ENCODE measurements at places on chromosomes 11 and 22.

DNA sequence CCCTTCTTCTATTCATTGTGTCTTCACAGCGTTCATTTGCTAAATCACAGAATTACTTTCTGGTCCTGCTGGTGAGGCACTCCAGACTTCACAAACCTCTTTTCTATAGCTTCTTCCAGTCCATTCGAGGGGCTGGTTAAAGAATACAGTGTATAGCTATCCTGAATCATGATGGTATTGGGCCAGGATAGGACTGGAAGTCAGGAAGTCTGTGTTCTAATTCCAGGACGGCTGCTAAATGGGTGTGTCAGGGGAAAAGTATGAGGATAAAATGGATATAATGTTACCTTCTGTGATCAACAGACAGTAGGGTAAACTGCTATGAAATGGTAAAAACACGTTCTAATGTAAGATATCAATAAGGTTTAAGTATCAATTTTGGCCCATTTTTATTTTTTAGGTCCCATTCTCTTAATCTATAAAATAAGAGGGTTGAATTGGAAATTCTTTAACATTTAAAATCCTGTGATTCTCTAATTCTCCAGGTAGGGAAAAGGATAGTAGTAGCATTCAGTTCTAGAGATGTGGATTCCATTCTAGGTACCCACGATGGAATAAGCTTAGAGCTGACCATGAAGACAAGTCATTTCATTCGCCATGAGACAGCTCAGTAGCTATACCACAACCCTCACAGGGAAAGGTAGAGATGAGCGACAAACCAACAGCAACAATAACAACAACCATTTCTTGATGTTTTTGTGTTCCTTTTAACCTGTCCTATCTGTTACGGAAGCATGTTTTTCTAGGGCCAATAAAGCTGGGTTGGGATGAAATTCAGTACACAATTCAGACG is 96.1 kb downstream of the SLC1A2 start:
- DNase-seq = peak; percentile 44

DNA sequence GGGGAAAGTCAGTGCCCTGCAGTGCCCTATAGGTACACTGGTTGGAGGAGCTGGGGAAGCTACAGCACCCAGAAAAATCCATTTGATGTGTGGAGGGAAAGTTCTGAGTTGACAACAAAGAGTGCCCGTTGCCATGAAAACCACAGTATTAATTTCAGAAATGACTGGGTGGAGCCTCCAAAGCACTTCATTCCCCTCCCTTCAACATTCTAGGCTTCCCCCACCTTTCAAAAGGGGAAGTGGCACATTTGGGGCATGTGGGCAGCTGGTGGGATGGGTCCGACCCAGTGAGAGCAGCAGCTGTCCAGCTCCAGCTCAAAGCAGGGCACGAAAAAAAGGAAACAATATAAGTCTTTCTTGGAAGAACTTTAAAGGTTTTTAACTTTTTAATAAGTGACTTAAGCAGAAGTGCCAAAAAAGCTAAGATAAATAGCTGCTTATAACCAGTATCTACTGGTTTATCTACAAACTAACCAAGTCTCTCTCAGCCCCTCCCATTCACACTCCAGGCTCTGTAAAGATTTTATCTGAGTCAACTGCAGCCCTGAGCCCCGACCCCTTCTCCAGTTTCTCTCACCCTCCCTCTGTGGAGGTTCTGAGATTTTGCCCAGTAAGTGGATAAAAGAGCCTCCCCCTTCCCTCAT is 9.0 kb upstream of the AHNAK start:
- DNase-seq = no peak

- no peak for DNase-seq
Observed at GRCh38 chr11:45659818-45660160, 5.6 kb downstream of the CHST1 start.

GRCh38 chr11:74771139-74771538 is 22.5 kb downstream of the RNF169 start:
- no peak for DNase-seq

DNA sequence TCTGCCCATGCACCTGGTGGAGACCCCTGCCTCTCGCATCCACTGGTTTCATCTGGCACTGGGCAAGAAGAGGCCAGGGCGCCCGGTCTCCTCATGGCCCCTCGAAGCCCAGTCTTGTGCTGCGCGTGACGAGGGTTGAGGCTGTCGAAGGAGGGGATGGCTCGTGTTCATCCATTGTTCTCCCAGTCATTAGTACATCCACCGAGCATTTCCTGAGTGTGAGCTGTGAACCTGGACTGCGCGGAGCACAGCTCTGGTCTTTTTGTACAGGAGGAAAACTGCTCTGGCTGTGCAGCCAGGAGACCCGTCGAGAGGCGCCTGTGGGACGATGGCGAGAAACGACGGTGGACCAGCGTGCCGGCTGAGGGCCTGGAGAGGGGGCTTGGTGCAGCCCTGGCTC is 6.8 kb downstream of the CACNA1I start:
- no peak for DNase-seq

DNA sequence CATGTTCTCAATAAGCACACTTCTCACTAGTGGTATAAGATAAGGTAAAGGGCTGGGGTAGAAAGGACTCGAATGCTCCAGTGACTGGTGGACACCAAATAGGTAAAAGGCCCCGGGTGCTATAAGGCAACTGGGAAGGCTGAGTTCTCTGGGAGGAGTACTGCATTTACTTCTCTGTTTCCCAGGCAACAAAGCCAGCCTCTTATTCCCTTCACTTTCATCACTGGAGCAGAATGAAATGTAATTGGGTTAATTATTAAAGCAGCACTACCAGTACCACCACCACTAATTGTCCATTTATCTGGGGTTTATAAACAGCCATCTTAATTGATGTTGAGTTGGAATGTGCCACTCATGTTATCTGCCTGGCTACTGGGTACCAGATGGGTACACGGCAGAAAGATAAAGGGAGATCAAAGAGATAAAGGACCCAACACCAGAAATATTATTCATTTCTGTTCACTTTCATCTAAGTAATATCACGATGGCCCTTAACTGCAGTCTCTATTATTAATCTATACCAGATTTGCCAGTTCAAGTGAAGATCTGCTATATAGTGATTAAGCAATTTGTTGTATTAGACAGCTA is 94.4 kb upstream of the CHRM4 start:
- DNase-seq = no peak

All from trophoblast cell (in vitro differentiated cells and primary cell).